Tibial nerve (tissue), 4 donors: ENCODE measurements at places on chromosomes 5 and 9.

- H3K4me3 ChIP-seq, result no peak overlapping the region
- H3K4me1 ChIP-seq, result peaks cover 5% of the 10 kb centered on the region
- H3K27ac ChIP-seq, result no peak overlapping the region
- no peaks in the 10 kb centered on the region for H3K36me3 ChIP-seq
- no peaks in the 10 kb centered on the region for H3K27me3 ChIP-seq
- DNase-seq, result no peak
Observed at GRCh38 chr5:1540166-1540565, 16.4 kb upstream of the LPCAT1 start.

- no peak overlapping the region for H3K27ac ChIP-seq
- H3K4me3 ChIP-seq, result no peak overlapping the region
- DNase-seq, result no peak
- H3K36me3 ChIP-seq, result no peaks in the 10 kb centered on the region
Observed at GRCh38 chr9:83599071-83599470, 23.9 kb upstream of the IDNK start.

GRCh38 chr9:79660615-79661014 is 88.8 kb downstream of the TLE4 start:
- H3K27ac ChIP-seq, result no peak overlapping the region
- peaks cover 19% of the 10 kb centered on the region for H3K4me1 ChIP-seq
- no peaks in the 10 kb centered on the region for H3K36me3 ChIP-seq
- no peak overlapping the region for H3K4me3 ChIP-seq

GRCh38 chr5:55421074-55421529 is 113.3 kb downstream of the MTREX start:
- H3K4me1 ChIP-seq, result peaks cover 52% of the 10 kb centered on the region
- peaks cover 6% of the 10 kb centered on the region for H3K36me3 ChIP-seq
- DNase-seq, result no peak
- no peak overlapping the region for H3K27ac ChIP-seq
- no peak overlapping the region for H3K4me3 ChIP-seq

GRCh38 chr5:83097689-83098231 is 20.4 kb downstream of the XRCC4 start:
- DNase-seq, result no peak
- H3K27ac ChIP-seq, result no peak overlapping the region
- no peaks in the 10 kb centered on the region for H3K27me3 ChIP-seq
- H3K36me3 ChIP-seq, result no peaks in the 10 kb centered on the region
- no peak overlapping the region for H3K4me3 ChIP-seq
